ENCODE measurements at places on chromosomes 7 and 10.
A peak's percentile ranks its signal among the peaks of the same experiment; 100 is the strongest.

DNA sequence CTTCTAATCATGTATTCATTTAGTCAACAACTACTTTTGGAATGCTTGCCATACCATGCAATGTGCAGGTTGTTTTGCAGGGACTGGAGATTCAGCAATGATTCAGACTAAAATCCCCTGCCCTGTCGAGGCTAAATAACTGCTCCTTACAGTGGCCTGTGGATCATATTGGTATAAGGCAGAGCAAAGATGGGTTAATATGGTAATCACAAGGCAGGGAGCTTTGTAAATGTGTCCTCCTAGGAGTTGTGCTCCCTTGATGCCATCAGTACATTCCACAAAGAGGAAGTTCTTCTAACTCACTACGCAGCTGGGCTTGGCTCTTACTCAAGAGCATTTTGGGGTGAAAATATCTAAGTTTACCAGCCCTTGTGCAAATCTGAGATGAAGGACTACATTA lies 614 bp upstream of the IFIT2 start:
- DNase-seq = no peak

DNA sequence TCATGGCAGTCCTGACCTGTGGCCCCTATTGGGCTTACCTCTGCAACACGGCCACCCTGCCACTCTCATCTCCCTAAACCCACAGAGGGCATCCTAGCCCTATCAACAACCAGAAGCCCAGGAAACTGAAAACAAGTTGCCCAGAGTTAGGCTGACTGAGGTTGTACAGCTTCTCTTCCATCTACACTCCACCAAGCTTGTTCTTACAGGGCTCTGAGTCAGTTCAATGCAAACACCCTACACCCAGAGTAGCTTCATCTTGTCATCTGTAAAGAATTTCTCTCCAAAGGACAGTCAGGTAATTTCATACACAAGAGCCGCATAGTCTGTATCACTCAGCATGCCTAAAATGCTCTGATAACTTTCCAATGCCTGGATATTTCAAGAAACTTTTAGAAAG lies 175.4 kb downstream of the ARID5B start:
- no peak for DNase-seq

DNA sequence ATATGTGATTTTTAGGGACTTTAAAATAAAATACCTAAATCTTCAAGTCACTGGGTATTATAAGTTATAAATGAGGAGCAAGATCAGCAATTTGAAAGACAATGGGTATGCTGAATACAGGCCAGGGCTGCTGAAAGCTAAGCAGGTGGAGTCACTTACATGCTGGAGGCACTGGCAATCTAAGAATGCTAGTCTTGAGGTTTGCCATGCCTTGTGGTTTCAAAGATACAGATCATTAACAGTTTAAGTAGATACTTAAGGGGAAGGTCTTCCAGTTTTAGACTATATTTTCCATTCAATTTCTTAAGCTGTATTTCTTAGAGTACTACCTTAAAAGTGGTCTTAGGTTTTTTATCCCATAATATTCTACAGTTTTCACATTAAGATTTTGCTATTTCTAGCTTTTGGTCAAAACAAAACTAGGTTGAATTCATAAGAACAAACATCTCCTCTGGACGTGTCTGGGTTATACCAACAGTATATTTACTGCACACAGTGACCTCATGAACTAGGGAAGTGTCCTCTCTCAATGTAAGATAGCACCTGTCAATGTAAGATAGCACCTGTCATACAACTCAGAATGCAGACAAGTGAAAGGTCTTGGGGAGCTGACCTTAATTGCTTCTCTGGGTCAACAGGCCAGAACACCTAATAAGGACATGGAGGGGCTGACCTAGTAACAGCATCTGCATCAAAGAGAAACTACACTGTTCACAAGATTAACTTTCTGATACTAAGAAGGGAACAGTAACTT lies 2.0 kb downstream of the SRI start:
- DNase-seq = no peak

DNA sequence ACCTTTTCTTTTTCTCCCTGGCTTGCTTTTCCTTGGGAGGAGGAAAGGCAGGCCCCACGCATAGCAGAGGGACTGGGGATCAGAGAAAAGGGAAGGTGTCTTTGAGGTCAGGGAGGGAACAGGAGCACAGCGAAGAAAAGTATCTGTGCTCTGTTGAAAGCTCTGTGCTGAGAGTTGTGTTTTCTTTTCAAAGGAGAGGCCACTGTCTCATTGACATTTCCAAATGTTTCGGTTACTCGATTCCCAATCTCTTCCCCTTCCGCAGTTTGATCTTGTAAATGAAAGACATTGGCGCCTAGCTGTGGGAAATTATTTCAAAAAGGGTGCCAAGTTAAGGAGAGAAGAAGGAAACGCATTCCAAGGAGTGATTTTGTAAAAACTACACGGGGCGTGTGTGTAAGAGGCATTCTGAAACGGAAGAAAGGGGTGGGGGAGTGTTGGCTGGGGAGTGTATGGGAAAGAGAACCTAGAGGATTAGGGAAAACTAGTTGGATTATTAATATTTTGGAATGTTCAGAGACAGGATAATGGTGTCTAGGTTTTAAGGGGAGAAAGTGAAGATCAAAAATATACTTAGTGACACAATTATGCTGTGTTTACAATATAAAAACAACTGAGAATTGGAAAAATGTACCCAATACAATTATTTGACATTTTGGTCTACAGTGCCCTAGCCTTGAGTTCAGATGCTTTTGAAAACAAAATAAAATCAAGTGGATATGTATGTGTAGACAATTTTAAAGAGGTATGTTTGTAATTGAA lies 708 bp downstream of the KLHDC10 start:
- peak; percentile 23 for DNase-seq

GRCh38 chr7:116683786-116684185 lies 11.8 kb downstream of the MET start:
- DNase-seq = no peak

- no peak for DNase-seq
Measured at GRCh38 chr7:7434329-7434728, 101.3 kb downstream of the COL28A1 start.

- DNase-seq = no peak
Measured at GRCh38 chr10:11539191-11539868, 72.1 kb downstream of the USP6NL start.

DNA sequence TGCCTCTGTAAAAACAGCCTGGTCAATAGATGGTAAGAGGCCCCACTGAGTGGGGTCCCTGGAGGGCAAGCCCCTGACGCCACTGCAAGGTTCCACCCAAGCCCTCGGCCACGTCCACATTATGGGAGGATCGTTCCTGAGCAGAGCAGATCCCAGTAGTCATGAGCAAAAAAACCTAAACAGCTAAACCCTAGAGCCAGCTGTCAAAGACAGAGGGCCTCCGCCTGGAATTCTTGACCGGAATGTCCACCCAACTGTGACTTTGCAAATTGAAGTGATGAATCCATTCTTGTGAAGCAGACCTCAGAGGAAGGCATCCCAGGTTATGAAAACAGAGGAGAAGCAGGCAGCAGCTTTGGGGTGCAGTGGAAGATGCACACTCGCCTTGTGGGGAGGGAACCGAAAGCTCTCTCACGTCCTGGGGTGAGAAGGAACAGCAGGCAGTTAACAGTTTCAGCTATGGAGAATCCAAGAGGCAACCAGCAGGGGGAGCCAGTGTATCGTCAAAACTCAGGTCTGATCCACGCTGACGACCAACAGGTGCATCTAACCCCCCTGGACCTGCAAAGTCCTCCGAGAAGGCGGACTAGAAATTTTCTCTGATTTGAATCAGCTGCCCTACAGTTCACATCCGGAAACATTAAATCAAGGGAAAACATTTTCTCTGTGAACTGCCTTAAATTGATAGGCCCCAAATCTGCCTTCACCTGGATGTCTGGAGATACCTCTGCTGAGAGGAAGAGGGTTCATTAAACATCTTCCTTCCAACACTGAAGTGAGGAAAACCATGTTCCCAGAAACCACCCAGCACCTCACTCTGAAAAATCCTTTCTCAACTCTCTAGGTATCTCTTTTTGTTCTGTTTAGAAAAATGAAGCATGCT lies 139.1 kb upstream of the PFKP start:
- peak; percentile 43 for DNase-seq

DNA sequence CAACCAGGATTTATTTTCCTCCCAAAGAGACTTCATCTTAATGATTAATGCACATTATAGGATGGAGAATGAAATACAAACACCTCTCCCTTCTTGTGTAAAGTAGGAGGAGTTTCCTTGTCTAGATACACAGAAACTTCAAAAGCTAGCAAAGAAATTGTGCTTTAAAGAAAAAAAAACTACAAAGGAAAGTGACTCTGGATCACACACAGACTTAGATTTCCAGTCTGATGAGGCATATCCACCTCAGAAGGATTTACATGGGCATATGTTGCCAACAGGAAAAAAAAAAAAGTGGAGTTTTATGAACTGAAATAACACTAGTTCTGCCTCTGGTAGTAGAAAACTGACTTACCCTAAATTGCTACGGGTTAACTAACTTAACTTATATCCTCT lies 449.6 kb downstream of the KCNMA1 start:
- no peak for DNase-seq

All from CD8-positive, alpha-beta T cell (primary cell).